ENCODE measurements at places on chromosomes 5 and 9.

- DNase-seq = no peak
Measured at GRCh38 chr5:65927503-65928321, 1.3 kb downstream of the ERBIN start.

GRCh38 chr5:10635257-10635866 lies 71.5 kb downstream of the ANKRD33B start:
- no peak for DNase-seq

- no peak for DNase-seq
Measured at GRCh38 chr5:61767231-61768080, 435.4 kb downstream of the ZSWIM6 start.

DNA sequence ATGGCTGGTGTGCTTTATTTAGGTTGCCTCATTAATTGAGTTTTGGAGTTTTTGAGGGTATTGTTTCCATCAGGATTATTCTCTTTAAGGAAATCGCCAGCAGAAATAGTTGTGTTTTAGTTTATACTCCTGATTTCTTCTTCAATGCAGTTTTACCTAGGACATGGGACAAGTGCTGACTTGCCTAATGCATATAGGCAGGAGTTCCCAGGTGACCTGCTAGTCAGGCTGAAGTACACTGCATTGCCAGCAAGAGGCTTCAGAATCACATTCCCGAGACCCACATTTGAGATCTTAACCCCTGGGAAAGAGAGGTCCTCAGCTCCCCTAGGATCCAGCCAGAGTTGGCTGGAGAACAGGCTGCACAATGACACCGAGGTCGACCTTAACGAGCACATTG lies 1.5 kb upstream of the OR1N2 start:
- no peak for DNase-seq

- no peak for DNase-seq
Measured at GRCh38 chr9:137368431-137369035, 54.4 kb downstream of the EXD3 start.

DNA sequence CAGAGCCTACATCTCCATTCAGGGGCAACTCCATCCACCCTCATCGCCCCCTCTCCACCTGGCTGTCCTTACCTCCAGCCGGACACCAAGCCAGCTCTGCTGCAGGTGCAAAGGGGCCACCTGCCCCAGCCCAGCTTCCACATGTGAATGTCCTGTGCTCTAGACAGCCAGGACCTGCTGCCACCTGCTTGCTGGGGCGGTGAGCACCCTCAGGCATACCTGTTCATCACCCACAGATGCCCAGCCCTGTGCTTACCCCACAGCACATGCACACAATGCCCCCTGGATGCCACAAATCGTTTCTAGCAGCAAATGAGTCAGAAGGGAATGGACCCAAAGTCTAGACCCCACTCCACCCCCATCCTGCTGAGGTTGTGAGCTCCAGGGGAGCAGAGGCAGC lies 13.3 kb upstream of the NKD2 start:
- no peak for DNase-seq

- DNase-seq = no peak
Measured at GRCh38 chr5:57398413-57399093, 84.1 kb downstream of the ACTBL2 start.

DNA sequence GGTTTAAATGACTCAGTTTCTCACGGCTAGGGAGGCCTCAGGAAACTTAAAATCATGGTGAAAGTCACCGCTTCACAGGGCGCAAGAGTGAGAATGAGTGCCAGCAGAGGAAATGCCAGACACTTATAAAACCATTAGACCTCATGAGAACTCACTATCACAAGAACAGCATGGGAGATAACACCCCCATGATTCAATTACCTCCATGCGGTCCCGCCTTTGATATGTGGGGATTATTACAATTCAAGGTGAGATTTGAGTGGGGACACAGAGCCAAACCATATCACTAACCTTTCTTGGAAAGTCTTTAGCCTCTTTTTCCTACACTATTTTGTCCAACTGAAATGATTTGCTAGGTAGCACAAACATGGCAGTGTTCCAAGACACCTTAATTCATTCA lies 533.9 kb upstream of the NUDT12 start:
- DNase-seq = no peak

DNA sequence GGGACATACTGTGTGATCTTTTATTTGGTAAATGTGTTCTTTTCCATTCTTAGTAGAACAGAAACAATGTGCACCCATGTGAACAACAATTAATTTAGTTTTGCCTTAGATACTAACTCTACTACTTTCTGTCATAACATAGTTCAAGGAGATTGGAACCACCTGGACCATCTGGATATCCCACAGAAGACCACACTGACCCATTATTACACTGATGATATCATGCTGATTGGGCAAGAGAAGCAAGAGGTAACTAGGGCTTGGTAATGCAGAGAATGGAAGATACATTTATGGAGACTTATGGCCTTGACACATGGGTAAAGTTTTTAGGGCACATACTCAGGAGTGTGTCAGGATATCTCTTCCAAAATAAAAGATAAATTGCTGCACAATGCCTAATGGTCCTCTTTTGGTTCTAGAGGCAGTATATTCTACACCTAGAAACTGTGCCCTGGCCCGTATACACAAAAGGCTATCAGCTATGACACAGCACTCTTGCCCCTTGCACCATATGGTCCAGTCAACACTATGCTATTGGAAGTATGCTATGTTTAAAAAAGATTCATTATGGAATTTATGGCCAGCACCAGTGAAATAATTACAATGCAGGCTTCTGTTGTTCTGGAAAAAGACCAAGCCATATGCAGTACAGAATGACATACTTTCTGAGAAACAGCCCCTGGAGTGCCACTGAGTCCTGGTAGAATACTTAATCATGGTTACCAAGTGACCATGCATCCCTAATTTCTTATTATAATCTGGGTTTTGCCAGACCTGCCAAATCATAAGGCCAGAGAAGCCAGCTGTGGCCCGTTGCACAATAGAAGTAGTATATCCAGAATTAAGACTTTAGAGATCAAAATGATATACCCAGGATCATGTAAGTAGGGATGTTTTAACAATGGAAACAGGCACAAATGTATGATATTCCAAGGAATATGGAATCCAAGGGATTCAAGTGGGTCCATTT lies 41.6 kb upstream of the MROH2B start:
- DNase-seq = no peak

DNA sequence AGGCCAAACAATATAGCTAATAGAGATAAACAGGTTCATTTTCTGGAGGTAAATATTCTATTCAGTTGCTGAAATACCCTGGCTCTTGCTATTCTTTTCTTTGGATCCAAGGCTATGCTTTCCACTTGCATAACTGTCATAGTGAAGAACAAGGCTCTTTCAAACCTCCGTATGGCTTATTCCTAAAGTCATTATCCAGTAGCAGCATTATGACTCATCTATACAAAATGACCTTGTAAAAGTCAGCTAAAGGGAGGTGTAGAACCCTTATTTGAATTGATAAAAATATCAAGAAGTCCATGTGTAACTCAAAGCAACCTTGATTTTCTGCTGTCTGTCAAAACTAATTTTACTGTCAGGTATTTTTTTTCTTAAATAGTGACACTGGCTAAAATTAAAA lies 447.8 kb downstream of the PLK2 start:
- DNase-seq = no peak

DNA sequence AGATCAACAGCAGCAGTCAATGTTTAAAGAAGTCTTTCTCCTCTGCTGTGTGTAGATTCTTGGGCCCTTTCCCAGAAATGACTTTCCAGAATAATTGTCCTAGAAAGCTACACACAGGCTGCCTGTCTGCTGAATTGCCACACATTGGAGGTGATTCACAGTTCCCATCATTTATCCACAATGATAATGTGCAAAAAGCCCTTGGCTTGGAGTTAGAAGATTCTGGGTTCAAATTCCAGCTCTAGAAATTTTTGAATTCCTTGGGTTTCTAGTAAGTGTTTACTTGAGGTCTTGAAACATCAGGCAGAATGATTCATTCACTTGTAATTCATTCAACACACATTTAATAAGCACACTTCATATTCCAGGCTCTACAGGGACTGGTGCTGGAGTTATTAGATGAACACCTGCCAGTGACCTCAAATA lies 28.6 kb upstream of the EPB41L4B start:
- DNase-seq = no peak

- no peak for DNase-seq
Measured at GRCh38 chr5:54832045-54832444, 153.3 kb downstream of the ESM1 start.
